T follicular helper cell (primary cell): ENCODE measurements at places on chromosomes 12 and 14.
A peak's percentile ranks its signal among the peaks of the same experiment; 100 is the strongest.

- peak; percentile 79 for DNase-seq
These were observed 5.5 kb downstream of the ITGA5 start for GRCh38 chr12:54413284-54414190.

DNA sequence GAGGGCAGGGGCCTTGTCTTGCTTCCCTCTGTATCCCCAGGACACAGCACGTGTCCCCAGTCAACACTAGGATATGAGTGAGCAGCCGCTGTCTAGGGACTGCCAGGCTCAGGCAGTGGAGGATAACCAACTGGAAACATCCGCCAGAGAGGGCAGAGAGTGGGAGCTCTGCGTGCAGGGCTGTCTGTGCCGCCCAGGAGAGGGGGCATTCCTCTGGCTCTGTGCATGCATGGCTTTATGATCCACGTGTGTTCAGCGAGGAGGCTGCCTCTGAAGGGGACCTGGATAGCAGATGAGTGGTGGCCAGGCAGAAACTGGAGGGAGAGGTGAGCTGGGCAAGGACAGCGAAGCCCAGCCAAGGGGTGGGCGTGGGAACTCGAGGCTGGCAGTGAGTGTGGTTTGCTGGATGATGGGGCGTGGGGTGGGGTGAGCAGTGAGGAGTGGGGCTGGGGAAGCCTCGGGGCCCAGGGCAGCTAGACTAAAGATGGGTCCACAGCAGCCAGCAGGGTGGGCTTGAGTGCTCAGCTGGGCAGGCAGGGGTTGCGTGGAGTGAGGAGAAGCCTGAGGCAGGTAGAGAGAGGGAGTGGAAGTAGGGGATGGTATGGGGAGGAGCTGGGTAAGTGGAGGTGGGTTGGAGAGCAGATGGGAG lies 72.9 kb downstream of the PRIMA1 start:
- no peak for DNase-seq

DNA sequence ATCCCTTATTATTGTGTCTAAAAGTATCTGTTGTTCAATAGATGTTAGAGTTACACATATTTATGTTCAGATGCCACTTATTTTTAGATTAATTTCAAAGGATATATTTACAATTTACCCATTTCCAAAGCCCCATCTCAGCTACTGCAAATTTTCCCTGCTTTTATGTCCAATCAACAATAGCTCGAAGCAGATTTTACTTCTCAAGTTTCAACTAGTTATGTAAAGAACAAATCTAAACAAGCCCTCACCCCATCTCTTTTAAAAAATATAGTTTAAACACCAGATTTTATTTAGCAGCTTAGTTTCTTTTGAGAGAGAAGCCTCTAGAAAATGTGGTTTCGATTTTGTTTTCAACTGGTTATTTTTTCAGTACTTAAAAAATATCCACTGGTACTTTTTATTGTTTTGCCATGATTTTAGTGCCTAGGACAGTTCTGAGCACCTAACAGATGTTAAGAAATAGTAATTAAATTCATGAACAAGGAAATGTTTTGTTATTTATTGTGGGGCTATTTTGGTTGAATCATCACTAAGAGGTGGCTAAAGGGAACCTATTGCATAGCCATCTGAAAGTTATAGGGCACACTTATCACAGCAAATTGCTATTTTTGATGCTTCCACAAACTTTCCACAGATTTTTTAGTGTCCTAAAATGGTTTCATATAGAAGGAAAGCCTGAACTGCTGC lies 96.2 kb upstream of the BMP4 start:
- no peak for DNase-seq

DNA sequence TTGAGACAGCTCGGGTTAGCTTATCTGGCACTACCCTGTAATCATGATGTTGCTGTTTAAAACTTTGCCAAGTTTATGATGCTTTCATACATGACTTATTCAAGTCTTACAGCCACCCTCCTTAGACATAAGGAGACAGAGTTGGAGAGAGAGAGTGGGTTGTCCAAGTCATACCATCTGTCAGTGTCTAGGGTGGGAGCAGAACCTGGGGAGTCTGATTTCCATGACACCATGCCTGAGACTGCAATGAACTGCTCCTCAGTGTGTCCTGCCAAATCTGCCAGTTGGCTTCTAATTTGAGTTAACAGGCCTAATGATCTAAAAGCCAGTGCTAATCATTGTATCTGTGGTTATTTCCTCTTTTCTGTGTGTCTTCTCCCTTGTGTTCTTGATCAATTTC lies 43.7 kb upstream of the PHC1 start:
- DNase-seq: no peak

DNA sequence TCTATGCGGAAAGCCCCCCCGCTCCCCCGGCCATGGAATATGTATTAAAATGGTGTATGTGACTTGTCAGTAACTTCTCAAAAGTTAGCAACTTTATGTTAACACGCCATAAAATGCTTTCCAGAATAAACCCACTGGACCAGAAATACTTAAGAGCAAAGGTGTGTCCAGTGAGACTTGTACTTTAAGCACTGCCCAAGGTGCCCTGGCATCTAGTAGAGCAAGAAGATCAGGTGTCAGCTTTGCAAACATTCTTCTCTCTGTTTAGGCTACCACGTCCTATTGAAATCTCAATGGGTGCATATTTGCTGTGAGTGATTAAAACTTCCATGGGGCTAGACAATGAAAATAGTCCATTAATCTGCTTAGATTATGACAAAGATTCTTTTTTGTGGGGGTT lies 201.2 kb downstream of the ESR2 start:
- DNase-seq: no peak

GRCh38 chr12:34206061-34206785 lies 183.9 kb downstream of the ALG10 start:
- no peak for DNase-seq

GRCh38 chr12:50862316-50862715 lies 19.6 kb downstream of the TMPRSS12 start:
- no peak for DNase-seq
